ENCODE measurements at places on chromosomes 1 and 21.

DNA sequence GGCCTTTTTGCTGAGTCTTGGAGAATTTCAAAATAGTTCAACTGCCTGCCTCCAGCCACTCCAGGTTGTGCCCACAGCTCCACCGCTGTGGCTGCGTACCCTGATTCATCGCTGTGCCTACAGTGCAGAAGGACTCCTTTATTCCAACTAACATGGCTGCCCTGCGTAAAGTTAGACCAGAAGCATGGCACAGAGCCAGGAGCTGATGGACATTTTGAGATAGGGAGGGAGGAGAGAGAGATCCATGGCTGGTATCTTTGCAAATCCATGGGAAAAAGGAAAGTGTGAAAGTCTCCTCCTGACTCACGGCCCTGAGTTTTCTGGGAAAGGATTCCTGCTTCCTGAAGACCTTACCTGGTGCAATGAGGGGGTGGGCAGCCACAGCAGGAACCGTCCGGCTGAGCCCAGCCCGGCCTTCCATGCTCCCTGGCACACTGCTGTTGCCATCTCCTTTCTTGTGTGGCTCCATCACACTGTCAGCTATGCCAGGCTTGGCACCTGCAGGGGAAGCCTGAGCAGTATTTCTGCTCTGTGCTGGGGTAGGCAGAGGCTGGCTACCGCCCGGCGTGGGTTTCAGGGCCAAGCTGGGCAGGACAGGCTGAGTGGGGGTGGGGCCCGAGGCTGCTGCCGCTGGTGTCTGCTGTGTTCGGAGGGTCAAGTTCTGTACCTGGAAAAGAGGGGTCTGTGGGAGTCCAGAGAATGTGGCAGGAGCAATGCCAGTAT, 46.0 kb upstream of the A3GALT2 start:
- no peak for DNase-seq

DNA sequence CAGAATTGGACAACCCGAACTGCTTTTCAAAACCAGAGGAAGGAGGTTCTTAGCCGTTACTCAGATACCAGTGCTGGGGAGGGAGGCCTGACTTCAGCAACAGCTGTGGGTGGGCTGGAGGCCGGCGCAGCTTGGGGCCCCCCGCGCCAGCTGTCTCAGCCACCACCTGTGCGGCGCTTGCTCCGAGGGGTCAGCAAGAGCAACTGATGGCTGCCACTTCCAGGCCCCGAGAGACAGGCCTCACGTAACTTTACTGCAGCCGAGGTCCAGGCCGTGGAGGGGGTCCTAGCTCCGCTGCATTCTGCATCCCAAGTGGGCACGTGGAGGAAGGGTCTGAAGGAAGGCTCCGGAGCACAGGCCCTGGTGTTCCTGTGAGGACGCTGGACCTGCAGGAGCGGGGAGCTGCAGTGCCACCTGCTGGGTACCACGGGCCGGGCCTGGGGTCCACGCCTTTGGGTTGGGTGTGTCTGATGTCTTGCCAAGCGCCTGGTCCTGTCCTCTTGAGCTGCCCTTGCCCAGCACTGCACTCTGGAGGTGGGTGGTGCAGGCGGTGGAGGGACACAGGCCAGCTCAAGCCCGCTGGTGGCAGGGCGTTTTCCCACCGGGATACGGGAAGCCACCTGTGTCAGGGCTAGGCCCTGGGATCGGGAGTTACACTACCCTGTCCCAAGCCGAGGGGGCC, 9.8 kb downstream of the THAP3 start:
- DNase-seq = no peak

- no peak for DNase-seq
Measured at GRCh38 chr1:48047116-48047515, 49.9 kb upstream of the TRABD2B start.

DNA sequence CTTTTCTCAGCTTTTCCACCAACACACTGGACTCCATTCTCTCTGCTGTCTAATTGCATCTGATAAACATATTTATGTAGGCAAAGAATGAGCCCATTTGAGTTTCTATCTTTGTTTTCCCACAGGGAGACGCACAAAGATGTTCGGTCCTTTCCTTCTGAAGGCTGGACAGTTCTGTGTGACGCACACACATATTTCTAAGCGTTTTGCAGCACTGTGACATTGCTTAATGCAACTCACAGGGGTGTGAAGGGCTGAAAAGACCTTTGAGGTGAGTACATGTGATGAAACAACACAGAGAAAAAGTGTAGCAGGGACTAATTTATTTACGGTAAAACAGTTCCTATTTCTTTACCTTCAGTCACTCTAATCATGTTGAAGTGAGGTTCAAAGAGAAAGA, 323.1 kb upstream of the RUNX1 start:
- DNase-seq = no peak

DNA sequence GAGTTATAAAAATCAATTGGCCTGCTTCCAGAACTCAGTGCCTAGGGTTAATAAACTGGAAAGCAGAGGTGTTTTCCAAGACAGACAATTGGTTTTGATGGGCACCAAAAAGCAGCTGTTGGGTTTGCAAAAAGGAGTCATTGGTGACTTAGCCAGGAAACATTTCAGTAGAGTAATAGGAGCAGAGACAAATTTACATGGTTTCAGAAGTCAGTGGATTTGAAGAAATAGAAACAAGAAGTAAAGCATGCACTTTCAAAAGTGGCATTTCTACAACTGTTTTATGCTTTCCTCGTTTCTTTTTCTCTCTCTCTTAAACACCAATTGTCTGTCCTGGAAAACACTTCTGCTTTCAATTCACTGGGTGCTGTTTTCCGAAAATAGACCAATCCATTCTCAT, 87.8 kb downstream of the GLUL start:
- no peak for DNase-seq

- DNase-seq = no peak
Measured at GRCh38 chr1:221217029-221217428, 337.8 kb downstream of the HLX start.

- peak; percentile 53 for DNase-seq
Measured at GRCh38 chr1:32247983-32248889, 1.2 kb downstream of the FAM167B start.

Data from HFFc6 (cell line).